NCI-H146 (cell line): ENCODE measurements at places on chromosomes 13 and 19.

GRCh38 chr13:34020388-34020787 is 202.4 kb downstream of the RFC3 start:
- DNase-seq = no peak

GRCh38 chr13:89550938-89551337 is 1796.5 kb upstream of the MIR17HG start:
- DNase-seq = no peak

- DNase-seq = no peak
Measured at GRCh38 chr13:25186187-25186586, 14.1 kb upstream of the AMER2 start.

GRCh38 chr13:29519921-29520320 is 75.6 kb downstream of the SLC7A1 start:
- no peak for DNase-seq

GRCh38 chr13:111897178-111897845 is 169.6 kb upstream of the SOX1 start:
- DNase-seq = no peak

DNA sequence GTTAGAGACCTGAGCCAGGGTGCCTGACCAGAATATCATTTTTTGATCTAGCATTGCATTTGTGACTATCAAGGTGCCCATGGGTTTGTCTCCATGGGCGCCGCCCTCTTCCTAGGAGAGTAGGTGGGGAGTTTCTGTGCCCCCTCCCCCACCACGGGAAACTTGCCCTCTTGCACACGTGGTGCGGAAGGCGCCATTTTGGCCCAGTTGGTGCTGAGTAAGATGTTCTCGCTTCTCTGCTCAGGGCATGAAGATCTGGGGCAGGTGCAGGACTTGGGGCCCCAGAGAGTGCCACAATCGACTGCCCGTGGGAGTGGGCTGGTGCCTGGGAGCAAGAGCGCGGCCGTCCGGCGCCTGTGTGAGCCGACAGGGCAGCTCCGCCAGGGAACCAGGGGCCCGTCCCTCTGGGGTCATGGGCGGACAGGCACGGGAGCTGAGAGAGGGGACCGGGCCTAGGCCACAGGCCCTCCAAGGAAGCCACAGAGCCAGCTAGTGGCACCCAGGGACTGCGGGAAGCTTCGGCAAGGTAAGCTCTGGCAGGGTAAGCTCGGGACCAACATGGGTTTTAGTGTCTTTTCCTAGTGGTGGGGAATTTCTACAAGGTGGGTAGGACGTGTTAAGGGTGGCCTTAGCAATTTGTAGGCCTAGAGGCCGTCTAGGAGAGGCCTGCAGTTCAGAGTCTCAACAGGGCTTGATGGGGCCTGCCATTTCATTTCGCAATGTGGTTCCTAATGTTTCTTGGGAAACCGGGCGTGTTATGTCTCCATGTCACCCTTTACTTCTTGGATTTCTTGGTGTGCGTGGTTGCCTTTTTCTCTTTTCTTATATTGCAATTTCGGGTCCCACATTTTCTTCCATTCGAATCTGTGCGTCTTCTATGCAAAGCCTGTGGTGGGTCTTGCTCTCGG is 14.5 kb downstream of the SACS start:
- DNase-seq = no peak

DNA sequence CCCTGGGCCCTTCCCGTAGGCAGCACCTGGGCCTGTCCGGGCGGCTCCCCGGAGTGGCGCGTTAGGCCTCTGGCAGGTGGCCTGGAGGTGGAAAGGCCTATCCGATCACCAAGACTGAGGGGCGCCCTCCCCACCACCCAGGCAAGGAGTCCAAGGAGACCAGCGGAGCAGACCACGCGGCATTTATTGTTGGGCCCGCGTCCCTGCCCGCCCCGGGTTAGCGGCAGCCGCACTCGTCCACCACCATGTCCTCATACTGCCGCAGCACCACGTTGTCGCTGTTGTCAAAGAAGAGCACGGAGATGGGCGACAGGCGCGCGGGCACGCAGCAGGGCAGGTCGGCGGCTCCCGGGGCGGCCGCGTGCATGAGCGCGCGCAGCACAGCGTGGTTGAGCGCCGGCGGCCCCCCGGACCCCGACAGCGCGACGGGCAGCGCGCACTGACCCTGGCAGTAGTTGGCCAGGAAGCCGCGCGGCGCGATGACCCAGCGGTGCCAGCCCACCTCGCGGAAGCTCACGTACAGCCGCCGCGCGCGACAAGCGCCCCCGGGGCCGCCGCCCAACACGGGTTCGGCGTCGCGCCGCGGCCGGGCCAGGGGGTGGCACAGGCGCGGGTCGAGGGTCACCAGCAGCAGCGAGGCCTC is 27.5 kb downstream of the CERS1 start:
- no peak for DNase-seq

DNA sequence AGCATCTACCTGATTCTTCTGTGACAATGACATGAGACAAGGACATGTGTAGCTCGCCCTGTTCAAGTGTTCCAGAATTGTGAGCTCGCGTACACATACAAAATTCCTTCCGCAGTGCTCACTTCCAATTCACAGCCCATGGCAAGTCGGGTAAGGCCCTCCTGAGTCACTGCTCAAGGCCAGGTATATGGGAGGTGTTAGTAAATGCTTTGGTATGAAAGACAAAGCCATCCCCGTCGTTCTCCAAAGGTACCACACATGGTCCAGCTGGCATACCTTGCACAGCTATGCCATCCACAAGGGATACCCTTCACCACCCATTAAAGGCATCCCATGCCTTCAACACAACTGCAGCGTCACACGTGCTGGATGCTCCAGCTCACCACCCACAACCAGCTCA is 4.4 kb upstream of the ELL start:
- DNase-seq = no peak

GRCh38 chr13:52082601-52083000 is 46.3 kb downstream of the NEK5 start:
- no peak for DNase-seq

- no peak for DNase-seq
Measured at GRCh38 chr13:40488869-40489391, 177.5 kb downstream of the FOXO1 start.

- DNase-seq = no peak
Measured at GRCh38 chr13:112746044-112746443, 56.2 kb downstream of the ATP11A start.

DNA sequence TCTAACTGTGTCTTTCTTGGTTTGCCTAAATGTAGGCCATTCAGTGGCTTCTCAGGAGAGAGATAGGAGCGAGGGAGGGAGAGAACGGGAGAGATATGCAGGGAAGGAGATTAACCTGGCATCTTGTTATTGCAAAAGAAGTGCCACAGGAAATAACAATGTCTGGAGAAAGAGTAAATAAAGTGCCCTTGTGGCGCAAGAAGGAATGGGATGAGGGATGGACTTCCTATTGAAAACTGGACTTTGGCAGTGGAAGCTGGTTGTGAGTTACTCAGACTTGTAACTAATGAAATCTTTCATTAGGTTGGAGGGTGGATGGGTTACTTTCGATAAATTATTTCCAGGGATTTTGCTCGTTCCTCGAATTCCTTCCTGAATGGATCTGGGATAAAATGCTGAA is 136.1 kb downstream of the LACC1 start:
- DNase-seq = no peak

GRCh38 chr19:17264641-17264979 is at the start of gene USHBP1:
Gene USHBP1, minus strand, starts transcription at chr19:17264745. Its CDS starts 446 bp downstream, at chr19:17264299.
- no peak for DNase-seq

DNA sequence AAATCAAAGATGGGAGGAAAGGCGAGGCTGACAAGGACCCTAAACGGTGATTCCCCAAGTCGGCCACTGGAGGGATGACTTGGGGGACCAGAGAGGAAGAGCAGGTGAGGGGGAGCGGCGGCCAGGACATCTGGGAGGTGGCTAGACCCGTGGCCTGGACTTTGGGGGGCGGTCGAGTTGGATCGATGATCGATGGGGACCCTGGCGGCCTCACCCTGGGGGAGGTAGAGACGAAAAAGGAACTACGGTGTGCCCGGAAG is 7.7 kb upstream of the CIRBP start:
- no peak for DNase-seq

DNA sequence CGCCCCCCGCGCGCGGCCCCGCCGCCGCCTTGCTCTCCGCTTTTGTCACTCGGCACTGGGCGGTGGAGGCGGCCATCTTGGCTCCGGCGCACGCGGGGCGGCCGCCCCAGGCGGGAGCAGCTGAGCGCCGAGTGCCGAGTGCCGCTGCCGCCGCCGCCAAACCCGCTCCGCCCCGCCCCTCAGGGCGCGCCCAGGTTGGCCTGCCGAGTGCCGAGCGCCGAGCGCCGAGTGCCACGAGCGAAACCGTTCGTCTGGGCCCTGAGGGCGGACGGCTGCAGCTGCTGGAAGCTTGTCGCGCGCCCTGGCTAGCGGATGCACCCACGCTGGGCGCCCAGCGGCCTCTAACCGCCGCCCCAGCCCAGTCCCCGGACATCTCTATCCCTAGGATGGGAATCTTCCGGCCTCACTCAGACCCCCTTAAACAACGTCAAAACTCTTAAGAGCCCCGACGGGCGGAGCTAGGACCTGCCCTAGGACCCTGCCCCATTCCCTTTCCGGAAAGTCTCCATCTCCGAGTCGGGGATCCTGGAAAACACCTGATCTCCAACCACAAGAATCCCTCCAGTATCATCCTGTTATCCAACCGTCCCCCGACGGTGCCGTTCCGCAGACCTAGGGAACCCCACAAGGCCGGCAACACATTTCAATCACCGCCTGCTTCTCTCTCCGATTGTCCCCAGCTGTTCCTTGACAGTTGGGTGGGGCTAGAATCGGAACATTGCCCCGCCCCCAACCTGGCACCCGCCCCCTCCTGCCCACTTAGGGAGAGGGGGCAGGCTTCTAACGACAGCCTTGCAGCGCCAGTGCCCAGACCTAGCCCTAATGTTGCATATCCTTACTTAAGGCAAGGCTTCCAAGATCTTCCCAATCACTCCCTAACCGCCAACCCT is 14.1 kb upstream of the AKAP8L start:
- DNase-seq = peak; percentile 93

DNA sequence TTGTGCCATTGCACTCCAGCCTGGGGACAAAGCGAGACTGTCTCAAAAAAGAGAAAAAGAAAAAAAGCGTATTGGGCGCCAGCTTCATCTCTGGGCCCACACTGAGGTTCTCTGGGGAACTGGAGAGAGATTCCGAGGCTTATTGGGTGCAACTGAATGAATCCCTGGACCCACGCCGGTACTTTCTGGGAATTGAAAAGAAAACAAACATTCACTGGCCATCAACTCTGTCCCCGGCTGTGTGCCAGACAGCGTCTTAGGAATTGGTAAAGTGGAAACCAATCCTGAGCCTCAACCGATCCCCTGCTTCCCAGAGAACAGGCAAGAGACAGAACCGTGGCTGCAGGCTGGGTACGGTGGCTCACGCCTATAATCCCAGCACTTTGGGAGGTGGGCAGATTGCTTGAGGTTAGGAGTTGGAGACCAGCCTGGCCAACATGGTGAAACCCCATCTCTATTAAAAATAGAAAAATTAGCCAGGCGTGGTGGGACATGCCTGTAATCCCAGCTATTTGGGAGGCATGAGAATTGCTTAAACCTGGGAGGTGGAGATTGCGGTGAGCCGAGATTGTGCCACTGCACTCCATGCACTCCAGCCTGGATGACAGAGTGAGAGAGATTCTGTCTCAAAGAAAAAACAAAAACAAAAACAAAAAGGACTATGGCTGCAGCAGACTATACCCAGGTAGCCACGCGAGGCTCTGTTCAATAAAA is 8.6 kb downstream of the ANO8 start:
- DNase-seq = no peak

GRCh38 chr13:109131698-109132257 is 502.4 kb downstream of the MYO16 start:
- DNase-seq = no peak

GRCh38 chr19:52691215-52691610 is 43.6 kb downstream of the ZNF611 start:
- peak; percentile 42 for DNase-seq

GRCh38 chr19:35330475-35330874 is 1.5 kb downstream of the CD22 start:
- no peak for DNase-seq

GRCh38 chr19:37511821-37512220 is 5.1 kb downstream of the ZNF793 start:
- DNase-seq = no peak

DNA sequence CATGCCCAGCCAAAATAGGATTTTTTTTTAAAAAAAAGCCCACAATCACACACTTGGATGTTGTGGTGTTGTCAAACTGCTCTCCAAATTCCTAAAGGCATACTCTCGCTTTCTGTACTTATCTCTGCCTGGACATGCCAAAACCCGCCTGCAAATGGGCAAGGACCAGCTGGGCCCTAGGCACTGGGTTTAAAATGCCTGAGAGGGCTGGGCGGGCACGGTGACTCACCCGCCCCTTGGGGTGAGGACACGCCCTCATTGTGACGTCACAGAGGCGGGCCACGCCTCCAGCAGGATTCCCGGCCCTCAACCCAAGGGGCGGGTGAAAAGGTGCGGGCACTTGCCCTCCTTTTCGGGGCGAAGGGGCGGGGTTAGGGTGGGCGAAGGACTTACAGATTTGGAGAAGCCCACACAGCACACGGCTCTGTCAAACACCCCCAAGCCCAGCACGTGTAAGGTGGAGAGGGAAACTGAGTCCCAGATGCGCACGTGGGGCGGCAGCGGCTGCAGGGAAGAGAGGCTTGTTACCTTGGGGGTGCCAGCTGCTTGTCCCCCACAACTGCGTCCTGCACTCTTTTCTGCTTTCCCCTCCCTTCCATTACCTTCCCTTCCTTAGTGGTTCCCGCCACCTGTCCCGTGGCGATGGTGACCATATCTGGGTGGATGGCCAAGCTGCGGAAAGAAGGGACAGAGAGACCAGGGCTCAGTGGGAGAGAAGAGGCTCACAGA is 6.6 kb downstream of the EML2 start:
- DNase-seq = no peak

GRCh38 chr13:49457221-49457620 is 13.1 kb downstream of the SETDB2 start:
- no peak for DNase-seq

GRCh38 chr19:39001041-39001440 is 25.5 kb upstream of the FBXO17 start:
- no peak for DNase-seq

DNA sequence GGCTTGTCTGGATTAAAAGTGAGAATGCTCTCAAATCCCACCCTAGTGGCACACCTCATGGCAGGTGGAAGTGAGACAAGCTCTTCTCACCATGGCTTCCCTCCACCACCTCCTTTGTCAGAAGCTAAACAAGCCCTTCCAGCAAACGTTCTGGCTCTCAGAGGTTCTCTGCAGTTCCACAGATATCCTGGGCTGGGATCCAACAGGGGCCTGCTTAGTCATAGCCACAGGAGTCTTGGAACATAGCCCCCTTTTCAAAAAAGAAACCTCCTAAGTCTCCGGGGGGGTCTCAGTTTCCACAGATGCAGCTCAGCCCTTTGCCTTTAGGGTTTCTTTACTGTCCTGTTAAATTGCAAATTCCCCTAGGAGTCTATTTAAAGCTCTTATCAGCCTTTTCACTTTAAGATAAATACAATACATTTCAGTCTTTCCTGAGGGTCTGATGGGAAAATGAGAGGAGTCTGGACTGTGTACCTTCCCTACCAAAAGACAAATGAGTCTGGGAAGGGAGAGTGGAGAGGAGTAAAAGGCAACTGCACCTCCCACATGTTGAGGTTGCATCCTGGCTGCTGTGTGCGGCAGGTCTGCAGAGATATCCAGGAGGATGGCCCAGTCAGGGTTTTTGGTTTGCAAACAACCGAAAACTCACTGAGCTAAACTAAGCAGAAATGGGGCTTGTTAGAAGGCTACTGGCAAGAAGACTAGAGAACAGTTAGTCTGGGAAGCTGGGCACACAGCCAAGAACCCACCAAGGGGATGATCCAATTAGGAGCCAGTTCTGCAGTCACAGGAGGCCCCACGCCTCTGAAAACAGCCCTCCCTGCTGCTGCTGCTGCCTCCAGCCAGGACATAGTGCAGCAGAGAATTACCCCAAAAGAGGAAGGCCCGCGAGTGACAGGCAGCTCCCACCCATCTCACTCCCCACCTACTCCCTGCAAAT is 41.4 kb upstream of the SERP2 start:
- peak; percentile 46 for DNase-seq

GRCh38 chr13:61415749-61416148 is at the start of gene PCDH20:
Gene PCDH20, minus strand, starts transcription at chr13:61415849. Its CDS starts 691 bp downstream, at chr13:61415158.
- no peak for DNase-seq
